Activated CD4-positive, alpha-beta memory T cell treated with anti-CD3 and anti-CD28 coated beads for 36 hours (primary cell): ENCODE measurements at places on chromosomes 1 and 21.

GRCh38 chr1:167121375-167122120, 27.7 kb downstream of the STYXL2 start:
- peak; percentile 51 for DNase-seq

DNA sequence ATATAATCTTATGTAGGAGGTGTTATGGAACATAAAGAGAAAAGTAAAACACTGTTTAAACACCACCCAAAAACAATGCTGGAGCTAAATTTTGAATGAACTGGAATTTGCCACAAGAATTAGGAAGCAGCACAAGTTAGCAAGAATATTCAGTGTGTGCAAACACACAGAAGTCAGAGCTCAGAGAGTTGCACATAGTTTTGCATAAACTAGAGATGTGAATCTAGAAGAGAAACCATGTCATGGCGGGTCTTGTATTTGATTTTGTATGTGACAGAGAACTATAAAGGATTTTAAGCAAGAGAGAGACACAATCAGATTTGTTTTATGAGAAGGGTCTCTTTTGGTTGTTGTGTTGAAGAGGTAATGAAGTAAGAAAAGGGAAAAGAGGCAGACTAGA, 38.2 kb downstream of the SELENOF start:
- DNase-seq: no peak

DNA sequence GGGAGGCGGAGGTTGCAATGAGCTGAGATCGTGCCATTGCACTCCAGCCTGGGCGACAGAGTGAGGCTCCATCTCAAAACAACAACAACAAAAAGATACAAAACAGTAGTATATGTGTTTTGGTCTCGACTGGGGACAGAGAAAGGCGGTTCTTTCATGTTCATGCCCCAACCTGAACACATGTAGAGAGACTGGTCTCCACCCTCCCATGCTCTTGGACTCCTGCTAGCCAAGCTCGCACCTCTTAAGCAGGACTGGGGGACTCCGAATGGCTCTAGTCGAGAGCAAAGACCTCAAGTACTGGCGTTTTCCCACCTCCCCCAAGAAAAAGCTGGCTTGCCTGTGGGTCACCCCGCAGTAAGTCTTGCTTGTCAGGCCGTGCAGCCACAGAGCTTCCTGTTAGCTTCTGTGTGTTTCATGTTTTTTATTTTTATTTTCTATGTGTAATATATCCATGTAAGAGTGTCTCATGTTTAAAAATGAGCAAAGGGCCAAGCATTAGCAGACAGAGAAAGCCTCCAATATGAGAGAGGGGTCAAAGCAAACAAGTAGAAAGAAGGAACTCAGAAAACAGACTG, 91.6 kb downstream of the SCCPDH start:
- DNase-seq: no peak

- no peak for DNase-seq
Measured at GRCh38 chr1:22876359-22877111, 96.1 kb downstream of the LACTBL1 start.

DNA sequence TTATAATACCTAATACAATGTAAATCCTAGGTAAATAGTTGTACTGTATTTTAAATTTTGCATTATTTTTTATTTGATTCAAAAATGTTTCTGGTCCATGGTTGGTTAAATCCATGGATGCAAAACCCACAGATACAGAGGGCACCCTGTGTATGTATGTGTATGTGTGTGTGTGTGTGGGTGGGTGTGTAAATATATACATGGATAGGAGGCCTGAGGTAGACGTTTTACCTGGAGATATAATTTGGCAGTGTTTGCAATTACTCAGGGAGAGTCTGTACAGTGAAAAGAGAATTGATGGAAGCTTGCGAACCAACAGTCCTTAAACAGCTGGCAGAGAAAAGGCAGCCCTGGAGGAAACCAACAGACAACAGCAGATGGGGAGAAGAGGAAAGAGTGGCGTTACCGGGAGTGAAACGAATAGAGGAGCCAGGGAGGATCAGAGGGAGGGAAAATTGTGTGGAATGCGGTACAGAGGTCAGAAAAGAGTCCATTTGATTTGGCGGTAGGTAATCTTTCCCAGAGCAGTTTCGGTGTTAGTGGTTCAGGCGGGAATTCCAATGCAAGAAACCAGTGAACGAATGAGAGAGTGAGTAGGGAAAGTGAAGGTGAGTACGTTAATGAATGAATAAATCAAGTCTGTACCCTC, 47.9 kb upstream of the NBL1 start:
- no peak for DNase-seq

- DNase-seq: no peak
Measured at GRCh38 chr1:154568157-154568815, 708 bp downstream of the CHRNB2 start.
